Activated CD8-positive, alpha-beta memory T cell treated with anti-CD3 and anti-CD28 coated beads, Interleukin-2, amount 10 ng/mL, durations not matched to agents 7 days and 5 days (primary cell): ENCODE measurements at places on chromosomes 3 and 15.

DNA sequence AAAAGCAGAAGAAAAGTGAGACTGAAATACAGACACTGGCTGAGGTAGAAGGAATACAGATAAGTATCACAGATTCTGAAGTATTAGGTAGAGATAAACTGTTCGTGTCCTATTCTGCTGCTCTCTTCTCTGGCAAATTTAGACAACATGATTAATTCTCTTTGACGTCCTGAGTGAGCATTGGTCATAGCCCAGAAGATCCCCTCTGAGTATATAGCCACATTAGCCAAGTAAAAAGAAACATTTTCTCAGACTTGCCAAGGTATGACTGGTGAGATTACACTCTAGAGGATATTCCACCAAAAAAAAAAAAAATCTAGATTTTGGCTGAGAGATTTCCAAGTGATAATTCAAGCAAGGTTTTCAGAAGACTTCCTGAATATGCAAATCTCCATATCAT lies 111.4 kb upstream of the ALCAM start:
- DNase-seq, result no peak

GRCh38 chr15:39236375-39236774 lies 344.5 kb upstream of the THBS1 start:
- no peak for DNase-seq

- no peak for DNase-seq
Measured at GRCh38 chr3:110165370-110165743, 828.0 kb upstream of the DPPA4 start.

GRCh38 chr15:89591834-89592233 lies 16.6 kb downstream of the TICRR start:
- no peak for DNase-seq

DNA sequence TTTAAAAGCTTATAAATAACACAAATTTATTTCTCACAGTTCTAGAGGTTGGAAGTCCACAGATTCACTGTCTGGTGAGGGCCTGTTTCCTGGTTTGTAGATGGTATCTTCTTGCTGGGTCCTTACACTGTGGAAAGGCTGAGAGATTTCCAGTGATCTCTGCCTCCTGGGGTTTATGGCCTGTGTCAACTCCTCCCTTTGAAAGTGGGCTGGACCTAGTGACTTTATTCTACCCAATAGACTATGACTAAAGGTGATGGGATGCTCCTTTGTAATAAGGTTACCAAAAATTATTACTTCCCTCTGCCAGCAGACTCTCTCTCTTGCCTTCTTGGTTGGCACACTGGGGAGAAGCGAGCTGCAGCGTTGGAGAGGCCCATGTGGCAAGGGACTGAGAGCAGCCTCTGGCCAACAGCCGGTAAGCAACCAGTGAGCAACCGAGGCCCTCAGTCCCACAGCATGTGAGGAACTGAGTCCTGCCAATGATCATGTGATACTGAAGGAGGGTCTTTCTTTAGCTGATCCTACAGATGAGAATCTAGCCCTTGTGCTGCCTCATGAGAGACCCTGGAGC lies 14.0 kb upstream of the COPG1 start:
- no peak for DNase-seq
